ENCODE measurements at places on chromosomes 1 and 21.

DNA sequence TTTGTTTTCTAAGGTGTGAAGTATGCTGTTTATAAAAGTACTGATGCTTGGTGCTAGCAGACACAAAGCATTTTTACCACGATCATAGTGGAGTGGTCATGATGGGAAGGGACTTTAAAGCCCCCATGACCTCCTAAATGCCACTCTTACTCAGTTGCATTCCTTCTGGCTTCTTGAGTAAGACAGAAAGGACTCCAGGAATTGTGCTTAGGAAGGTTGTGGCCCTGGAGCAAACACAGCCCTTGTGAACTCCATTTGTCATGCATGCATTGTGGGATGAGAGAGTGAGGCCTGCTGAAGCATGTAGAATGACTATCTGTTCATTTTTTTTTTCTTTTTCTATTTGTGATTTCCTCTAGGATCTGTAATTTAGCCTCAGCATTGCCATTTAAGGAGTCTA, 34.2 kb downstream of the AK5 start:
- DNase-seq, result no peak

GRCh38 chr1:150703427-150703826, 6.5 kb upstream of the GOLPH3L start:
- DNase-seq, result no peak

GRCh38 chr1:234564035-234565029, 45.6 kb downstream of the IRF2BP2 start:
- no peak for DNase-seq

- DNase-seq, result no peak
These were observed 4.7 kb downstream of the ZNF687 start for GRCh38 chr1:151286619-151287340.

DNA sequence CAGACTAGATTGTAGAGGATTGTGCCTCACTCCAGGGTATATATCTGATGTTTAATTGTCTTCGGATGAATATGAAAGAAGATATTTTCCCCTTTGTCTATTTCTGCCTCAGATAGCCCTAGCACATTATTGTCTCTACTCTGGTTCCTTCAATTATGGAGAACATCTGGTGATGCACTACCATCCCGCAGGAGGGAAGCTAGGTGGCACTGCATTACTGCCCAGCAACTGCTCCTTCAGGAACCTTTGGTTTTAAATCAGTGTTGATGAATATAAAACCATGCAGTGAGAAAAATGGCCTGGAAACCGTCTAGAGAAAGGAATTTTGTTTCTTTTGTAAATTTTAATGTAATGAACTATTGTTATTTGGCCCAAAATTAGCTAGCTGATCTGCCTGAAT, 68.5 kb downstream of the GPR88 start:
- peak; percentile 38 for DNase-seq

GRCh38 chr1:6423321-6423999, 1.1 kb upstream of the ESPN start:
- DNase-seq, result peak; percentile 78

- no peak for DNase-seq
These were observed 3.2 kb downstream of the MTHFR start for GRCh38 chr1:11802616-11802972.

GRCh38 chr1:228989176-228989575, 253.9 kb downstream of the RHOU start:
- DNase-seq, result no peak

DNA sequence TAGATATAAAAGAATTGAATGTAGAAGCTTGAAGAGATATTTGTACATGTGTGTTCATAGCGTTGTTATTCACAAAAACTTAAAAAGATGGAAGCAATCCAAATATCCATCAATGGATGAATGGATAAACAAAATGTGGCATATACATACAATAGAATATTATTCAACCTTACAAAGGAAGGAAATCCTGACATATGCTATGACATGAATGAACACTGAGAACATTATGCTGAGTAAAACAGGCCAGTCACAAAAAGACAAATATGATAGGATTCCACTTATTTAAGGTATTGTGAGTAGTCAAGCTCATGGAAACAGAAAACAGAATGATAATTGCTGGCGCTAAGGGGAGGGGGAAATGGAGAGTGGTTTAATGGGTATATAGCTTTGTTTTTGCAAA, 47.0 kb upstream of the DYRK1A start:
- DNase-seq, result no peak

DNA sequence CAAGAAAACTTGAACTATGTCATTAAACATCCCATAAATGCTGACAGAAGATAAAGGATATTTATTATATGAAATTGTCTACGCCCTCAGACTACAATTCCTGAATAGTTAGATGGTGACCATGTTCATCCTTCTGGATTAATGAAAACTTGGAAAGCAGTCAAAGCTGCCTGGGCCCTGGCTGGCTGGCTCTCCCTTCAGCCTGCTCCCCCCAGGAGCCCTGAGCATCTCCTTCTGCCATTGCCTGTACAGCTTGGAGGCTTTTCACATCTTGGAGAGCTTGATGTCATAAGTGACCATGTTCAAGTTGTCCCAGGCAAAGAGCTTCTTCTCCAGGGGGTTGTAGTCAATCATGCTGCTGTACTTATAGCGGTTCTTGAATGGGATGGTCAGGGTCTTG, 13.6 kb downstream of the MYOCOS start:
- DNase-seq, result no peak

DNA sequence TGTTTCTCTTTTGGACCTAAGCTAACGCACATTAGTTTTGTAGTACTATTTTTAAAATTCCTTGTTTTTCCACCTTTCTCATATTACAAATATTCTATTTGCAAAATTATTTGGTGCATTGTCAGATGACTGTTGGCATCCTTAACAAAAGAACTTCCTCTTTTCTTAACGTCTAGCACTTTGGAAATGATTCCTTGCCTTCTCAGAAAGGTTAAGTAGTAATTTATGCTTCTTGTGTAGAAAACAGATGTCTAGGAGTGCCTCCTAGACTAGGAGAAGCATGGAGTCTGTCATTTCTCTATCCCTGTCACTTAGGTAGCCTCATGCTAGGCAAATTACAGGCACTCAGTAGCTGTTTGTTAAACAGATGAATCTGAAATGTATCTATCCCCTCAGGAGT, 64.4 kb downstream of the HSPA13 start:
- DNase-seq, result no peak

- DNase-seq, result no peak
These were observed 26.6 kb downstream of the PAFAH2 start for GRCh38 chr1:25971066-25971810.

DNA sequence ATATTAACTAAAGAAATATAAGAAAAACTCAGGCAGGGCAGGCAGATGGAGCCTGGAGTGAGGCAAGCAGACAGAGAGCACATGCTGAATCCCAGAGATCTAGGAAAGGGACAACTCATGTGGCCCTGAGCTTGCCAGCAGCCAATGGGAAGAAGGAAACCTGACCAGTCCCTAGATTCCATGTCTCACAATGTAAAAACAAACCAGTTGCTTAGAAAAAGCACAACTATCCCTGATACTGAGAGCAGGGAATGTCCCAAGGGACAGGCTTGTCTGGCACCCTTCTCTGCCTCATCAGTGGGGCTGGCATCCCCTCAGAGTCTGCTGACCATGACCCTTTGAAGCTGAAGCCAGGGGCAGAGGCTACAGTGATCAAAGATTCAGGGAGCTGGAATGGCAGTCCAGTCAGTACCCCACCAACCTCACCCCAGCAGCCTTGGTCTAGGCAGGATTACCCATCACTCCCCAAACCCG, 27.8 kb downstream of the HSPG2 start:
- no peak for DNase-seq

- no peak for DNase-seq
These were observed 75.7 kb downstream of the DISC1 start for GRCh38 chr1:231702331-231702730.

GRCh38 chr1:218705911-218706893, 361.1 kb downstream of the TGFB2 start:
- no peak for DNase-seq

DNA sequence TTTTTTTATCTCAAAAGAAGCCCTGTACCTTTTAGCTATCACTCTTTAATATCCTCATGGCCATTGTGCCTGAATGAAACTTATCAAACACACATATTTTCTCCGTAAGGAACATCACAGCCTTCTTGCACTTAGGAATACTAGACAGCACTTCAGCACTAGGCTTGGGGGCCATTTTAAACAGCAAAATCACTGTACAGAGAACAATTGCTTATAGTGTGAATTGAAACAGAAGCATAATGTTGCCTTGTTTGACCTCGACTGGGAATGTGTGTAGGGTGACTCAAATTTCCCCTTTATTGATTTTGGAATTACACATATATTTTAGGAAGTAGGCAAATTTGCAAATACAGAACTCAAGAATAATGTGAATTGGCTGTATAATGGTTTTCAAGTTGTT, 36.4 kb downstream of the KYAT3 start:
- no peak for DNase-seq

GRCh38 chr1:63238721-63239120, 83.6 kb upstream of the FOXD3 start:
- DNase-seq, result no peak

- DNase-seq, result no peak
These were observed 297.6 kb downstream of the TTLL7 start for GRCh38 chr1:83701355-83701754.

- no peak for DNase-seq
These were observed 2.1 kb downstream of the F3 start for GRCh38 chr1:94539496-94539895.

DNA sequence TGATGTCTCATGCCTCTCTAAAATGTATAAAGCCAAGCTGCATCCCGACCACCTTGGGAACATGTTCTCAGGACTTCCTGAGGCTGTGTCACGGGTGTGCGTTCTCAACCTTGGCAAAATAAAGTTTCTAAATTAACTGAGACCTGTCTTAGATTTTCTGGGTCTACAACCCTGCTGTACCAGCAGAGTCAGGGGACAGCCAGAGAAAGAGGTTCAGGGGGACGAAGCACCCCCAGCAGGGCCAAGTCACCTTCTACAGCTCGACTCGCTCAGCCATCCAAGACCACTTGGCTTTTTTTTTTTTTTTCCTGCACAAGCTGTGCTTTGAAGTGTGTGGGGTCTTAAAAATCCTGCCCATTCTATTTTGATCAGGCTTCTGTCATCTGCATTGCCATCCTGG, 28.5 kb upstream of the PDE9A start:
- no peak for DNase-seq

- no peak for DNase-seq
These were observed 202.9 kb downstream of the HHAT start for GRCh38 chr1:210531475-210532222.

GRCh38 chr1:2528966-2529783, 888 bp downstream of the HES5 start:
- no peak for DNase-seq

DNA sequence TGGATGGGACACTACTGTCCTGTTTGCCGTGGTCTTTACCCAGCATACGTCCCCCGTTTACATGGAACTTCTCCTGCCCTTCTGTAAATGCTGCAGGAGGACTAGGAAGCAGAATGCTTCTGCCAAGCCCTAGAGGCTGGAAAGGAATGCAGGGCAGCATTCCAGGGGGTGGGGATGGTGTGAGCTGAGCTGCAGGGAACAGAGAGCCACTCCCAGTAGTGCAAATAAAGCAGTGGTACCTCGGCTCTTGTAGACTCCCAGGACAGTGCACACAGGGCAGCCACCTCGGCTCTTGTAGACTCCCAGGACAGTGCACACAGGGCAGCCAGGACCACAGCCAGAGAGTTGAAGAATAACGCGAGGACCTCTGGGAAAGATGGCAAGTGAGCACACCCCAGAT, 35.4 kb downstream of the PTPRU start:
- DNase-seq, result no peak

DNA sequence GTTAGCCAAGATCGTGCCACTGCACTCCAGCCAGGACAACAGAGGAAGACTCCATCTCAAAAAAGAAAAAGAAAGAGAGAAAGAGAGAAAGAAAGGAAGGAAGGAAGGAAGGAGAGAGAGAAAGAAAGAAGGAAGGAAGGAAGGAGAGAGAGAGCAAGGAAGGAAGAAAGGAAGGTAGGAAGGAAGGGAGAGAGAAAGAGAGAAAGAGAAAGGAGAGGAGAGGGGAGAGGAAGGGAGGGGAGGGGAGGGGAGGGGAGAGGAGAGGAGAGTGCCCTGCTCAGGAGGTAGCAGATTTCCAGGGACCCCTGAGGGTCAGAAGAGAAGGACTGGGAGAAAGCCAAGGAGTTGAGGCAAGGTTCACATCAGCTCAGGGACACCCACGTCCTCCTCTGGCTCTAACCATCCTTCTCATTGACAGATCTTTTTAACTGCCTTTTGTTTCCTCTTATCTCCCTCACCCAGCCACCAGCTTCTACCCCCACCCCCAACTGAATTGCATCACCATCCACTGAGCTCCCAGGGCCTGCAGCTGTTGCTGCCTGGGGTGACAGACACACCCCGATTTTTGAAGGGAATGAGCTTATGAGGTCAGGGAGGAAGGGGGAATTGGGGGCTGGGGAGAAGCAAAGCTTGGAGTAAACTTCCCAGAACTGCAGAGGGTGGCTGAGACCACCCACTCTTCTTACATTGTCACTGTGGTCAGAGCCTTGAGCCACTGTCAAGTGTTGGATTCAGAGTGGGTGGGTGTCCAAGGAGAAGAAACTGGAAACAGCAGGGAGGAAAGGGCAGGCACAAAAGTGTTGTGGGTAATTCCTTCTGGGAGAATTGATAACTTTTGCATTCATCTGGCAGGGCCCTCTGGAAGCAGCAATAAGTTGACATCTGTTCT, 91.6 kb downstream of the GLUL start:
- DNase-seq, result no peak

DNA sequence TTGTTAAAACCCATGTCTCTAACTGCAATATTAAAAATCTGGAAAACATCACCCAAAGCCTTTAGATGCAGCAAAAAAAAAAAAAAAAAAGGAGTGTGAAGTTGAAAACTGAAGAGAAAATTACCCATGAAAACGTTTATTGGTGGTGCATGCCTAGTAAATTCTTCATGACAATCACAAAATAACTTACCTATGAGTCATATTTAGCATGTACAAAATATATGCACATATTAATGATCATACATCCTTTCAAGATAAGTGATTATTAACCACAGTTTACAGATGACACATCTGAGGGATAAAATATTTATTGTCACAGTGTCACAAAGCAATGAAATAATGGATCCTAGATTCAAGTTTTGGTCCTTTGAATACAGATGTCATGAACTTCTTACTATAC, 505.2 kb upstream of the NR5A2 start:
- DNase-seq, result no peak

GRCh38 chr1:4089421-4090175, 189.5 kb upstream of the C1orf174 start:
- DNase-seq, result no peak

DNA sequence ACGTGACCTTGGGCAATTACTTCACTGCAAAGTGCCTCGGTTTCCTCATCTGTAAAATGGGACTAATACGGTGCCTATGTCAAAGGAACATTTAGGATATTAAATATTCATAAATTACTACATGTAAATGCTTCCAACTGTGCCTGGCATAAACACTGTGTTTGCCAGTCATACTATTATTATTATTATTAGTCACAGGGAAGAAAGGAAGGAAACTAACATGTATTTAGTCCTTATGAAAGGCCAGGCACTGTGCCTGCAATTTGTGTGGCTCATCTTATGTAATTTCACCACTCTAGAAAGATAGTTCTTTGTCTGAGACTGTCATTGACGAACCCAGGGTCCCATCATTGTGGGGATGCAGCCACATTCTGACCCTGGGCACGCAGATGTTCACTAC, 45.0 kb downstream of the EPHB2 start:
- no peak for DNase-seq
